ENCODE measurements at places on chromosomes 13 and 19. TPM values are rescaled to one million over a fixed set of nuclear protein-coding genes. Genes with fewer than 3 reads are reported as not detected.

- DNase-seq = no peak
These were observed 14.2 kb downstream of the ZNF473 start for GRCh38 chr19:50039968-50040367.

DNA sequence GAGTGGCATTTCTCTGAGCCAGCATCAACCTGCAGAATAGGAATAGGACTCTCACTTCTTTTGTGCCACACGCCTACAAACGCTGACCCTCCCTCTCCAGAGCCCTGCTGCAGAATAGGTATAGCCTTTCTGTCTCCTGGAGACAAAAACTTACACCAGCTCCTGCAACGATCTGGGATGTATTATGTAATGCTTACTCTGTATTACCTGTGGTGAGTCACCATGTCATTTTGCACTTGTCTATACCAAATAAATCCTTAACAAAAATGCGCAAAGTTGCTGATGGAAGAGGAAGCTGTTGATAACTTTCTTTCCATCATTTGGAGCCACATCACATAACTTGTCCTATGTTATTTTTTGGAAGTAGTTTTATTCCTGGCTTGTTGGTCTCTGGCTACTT lies 155.8 kb upstream of the FNDC3A start:
- no peak for DNase-seq

DNA sequence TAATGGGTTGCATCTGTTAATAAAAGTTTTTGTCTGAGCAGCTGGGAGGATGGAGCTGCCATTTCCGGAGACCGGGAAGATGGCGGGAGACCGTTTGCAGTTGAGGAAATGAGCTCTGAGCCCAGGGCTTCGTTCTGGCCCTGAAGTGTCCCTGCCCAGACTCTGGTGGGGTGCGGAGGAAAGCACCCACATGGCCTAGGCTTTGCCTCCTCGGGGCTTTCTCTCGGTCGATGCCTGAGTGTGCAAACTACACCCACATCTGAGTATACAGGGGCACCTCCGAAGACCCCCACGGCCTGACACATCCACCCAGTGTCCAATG lies 15.6 kb upstream of the NANOS3 start:
- DNase-seq = no peak

DNA sequence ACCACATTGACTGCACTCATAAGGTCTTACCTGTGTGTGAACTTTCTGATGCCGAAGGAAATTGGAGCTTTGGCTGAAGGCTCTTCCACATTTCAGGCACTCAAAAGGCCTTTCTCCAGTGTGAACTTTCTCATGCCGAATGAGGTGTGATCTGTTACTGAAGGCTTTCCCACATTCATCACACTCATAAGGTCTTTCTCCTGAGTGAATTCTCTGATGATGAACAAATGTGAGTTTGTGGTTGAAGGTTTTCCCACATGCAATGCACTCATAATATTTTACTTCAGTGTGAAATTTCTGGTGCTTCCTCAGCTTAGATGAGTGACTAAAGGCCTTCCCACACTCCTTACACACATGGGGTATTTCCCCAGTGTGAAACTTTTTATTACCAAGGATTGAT lies 5.7 kb downstream of the ZNF132 start:
- DNase-seq = no peak

DNA sequence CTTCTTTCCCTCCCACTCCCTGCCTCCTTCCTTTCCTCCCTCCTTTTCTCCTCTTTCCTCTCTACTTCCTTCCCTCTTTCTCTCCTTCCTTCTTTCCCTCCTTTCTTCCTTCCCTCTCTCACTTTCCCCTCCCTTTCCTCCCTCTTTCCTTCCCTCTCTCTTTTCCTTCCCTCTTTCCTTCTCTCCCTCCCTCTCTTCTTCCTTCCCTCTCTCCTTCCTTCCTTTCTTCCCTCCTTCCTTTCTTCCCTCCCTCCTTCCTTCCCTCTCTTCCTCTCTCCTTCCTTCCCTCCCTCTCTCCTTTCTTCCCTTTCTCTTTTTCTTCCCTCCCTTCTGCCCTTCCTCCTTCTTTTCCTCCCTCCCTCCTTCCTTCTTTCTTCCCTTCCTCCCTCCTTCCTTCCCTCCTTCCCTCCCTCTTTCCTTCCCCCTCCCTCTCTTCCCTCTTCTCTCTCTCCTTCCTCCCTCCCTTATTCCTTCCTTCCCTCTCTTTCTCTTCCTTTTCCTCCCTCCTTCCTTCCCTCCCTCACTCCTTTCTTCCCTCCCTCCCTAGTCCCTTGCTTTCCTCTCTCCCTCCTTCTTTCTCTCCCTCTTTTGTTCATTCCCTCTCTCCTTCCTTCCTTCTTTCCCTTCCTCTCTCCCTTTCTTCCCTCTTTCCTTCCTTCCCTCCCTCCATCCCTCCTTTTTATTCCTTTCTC lies 443.9 kb downstream of the ZNF536 start:
- DNase-seq = no peak

DNA sequence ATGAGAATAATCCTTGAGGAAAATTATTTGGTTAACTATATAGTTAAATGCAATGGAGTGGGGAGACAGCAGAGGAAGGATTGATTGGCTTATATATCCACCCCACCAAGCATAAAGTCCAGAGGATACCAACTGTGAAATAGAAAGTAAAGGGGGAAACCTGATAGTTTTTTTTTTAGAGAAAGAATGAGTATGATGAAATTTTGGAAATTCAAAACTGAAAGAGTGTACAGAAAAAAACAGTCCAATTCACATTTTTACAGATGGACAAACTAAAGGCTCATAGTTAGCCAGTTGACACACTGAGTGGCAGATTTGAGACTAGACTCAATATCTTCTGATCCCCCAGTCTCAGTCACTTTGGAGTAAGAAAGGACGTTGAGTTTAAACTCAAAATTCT lies 51.1 kb downstream of the FNDC3A start:
- DNase-seq = no peak

- DNase-seq = no peak
These were observed 11.0 kb upstream of the BBC3 start for GRCh38 chr19:47241919-47242577.

DNA sequence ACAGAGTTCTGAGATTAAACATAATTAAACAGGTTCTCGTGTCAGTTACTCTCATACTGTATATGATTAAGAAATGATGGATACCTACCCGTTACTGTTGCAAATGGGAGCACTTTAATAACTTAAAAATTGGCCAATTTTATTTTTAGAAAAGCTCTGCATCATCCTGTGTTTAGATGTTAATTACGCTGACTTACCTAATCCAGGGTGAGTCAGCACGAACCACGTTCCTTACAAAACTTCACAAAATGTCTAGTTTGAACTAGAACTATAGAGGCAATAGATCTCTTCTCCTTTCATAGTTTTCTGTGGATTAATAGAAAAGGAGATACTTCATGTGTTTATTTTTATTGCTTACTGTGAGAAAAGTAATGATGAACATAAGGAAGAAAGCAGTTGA lies 363.9 kb downstream of the MYO16 start:
- DNase-seq = peak; percentile 13

- peak; percentile 62 for DNase-seq
These were observed 117.3 kb downstream of the RAB20 start for GRCh38 chr13:110444226-110444653.

- no peak for DNase-seq
These were observed at the start of gene ATP8B3 for GRCh38 chr19:1811942-1812425. ATP8B3 (minus strand) TSS chr19:1812276; CDS start chr19:1811736, 540 bp downstream.

DNA sequence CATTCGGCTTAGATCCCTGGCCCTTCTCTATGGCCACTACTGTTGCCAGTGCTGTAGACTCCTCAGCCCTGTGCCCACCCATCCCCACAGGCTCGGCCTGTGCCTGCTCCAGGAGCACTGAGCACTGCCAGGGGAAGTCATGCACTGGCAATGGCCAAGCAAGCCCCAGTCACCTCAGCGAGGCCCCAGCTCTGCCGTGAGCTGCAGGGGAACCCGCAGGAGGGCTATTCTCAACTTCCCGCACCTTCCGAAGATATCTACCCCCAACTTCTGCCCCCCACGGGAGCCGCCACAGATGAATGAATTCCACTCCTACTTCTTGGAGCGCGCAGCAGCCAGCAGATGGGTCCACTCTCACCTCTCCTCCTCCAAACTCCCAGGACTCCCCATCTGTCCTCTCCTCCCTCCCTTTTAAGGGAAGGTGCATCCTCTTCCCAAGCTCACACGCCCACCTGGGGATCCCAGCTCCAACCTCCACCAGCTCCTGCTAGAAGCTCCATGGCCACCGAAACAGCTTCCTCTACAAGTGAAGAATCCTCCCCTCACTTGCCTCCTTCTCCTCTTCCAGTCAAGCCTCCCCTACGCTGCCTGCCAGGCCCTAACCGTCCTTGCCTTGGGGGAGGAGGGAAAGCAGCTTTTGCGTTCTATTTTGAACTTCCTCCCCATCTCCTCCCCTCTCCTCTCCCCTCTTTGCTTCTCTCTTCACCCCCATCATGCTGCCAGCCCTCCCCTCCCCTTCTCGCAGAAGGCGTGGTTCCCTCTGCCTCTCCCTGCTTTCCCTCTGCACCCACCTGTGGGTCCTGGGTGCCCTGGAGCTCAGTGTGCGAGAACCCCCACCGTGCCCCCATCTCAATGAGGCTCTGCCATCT lies 52.2 kb downstream of the PEPD start:
- DNase-seq = no peak

DNA sequence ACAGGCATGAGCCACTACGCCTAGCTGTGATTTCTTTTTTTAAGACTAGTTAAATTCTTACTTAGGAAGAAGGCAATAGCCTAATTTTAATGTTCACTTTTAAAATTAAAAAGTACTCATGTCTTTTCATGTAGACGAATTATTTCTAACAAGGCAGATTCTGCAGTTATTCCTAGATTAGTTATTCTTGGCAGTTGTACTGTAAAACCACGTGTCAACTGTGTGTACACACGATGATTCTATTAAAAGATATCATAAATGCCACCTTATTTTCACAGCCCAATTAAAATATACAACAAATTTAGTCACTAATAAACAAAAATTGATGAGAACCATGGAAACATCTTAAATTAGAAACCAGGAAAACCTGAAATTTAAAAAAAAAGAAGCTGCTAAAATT lies 10.6 kb upstream of the FOXO1 start:
- no peak for DNase-seq

- DNase-seq = peak; percentile 14
These were observed 947.7 kb downstream of the EFNB2 start for GRCh38 chr13:105587786-105588185.

- DNase-seq = peak; percentile 49
These were observed 121.6 kb downstream of the CYSLTR2 start for GRCh38 chr13:48775285-48775684.

- no peak for DNase-seq
These were observed 302.1 kb downstream of the DIAPH3 start for GRCh38 chr13:59861676-59862075.

DNA sequence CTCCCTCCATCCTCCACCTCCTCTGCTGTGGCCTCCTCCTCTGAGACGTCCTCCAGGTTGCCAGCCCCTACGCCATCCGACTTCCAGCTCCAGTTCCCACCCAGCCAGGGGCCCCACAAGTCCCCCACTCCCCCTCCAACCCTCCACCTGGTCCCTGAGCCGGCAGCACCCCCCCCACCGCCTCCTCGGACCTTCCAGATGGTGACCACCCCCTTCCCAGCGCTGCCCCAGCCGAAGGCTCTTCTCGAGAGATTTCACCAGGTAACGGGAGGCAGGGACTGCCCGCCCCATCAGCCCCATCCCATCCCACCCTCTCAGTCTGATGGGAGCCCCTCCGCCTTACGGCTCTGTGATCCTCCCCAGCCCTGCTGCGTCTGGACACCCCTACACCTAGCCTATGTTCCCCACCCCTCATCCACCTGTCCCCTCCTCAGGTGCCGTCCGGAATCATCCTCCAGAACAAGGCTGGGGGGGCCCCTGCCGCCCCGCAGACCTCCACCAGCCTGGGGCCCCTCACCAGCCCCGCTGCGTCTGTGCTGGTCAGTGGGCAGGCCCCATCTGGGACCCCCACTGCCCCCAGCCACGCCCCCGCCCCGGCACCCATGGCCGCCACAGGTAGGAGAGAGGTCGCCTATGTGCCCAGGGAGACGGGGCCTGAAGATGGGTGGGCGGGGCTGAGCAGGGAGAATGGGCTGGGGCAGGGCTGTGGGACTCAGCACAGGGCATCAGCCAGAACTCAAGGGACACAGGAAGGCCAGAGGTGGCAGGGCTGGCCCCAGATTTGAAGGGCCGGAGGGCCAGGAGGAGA lies 18.6 kb upstream of the EHD2 start:
- no peak for DNase-seq

DNA sequence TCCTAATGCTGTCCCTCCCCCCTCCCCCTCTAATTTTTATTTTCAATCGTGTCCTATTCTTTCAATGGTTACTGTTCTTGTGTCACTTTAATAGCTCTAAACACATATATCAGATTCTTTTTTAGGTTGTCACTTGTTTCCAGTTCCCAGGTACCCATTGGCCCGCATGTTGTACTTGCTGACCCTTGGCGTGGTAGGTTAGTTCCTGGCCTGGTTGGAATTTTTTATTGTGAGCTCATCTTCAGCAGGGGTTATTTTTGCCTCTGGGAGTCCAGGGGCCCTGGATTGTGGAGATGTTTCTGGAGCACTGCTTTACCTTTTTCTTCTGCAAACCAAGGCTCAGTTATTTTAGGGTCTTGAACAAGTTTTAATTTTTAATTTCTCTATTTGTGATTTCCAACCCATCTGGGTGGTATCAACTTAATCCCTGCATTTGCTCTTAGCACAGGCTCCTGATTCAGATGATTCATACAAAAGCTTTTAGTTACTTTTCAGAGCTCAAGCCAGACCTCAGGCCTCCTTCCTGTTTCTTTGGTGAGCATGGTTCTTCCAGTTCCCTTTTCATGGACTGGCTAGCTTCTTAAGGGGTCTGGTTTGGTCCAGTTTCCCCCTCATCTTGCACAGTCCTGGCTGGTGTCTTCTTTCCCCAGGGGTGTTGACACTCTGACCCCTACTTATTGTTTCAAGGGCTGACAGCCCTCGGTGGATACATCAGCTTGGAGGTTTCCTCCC lies 220.5 kb downstream of the TM9SF2 start:
- no peak for DNase-seq

- peak; percentile 2 for DNase-seq
These were observed 1586.4 kb upstream of the SPRY2 start for GRCh38 chr13:81927347-81927746.

The PRX gene
- 1.2 TPM for total RNA-seq

The NMRK2 gene
- total RNA-seq = not detected

The PSG4 gene
- total RNA-seq = 4.6 TPM

The ARHGEF7 gene
- 8.5 TPM for total RNA-seq

The AMH gene
- total RNA-seq = 1.0 TPM

The PNMA8A gene
- total RNA-seq = not detected

All from H4 (cell line).